Islet precursor cell (in vitro differentiated cells): ENCODE measurements at places on chromosomes 12 and 14.

GRCh38 chr12:92648242-92649031 is 54.4 kb upstream of the PLEKHG7 start:
- DNase-seq, result no peak

GRCh38 chr14:55249423-55249822 is 21.8 kb upstream of the FBXO34 start:
- DNase-seq, result peak; percentile 56

DNA sequence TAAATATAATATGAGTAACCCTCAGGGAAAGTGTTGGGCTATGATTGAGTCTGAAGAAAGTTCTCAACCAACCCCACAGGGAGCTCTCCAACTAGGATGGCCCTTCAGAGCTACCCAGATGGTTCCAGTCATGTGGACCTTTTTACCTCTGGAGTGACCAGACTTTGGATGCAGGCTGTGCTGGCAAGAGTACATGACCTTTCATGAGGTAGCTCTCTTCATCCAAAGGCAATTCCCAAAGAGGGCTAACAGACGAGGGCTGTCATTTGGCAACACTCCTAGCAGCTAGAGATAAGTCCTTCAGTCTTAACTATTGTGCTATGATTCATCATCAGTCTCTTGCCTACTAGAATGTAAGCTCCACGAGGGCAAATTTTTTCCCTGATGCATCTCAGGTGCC is 75.4 kb downstream of the DUSP6 start:
- DNase-seq, result no peak

DNA sequence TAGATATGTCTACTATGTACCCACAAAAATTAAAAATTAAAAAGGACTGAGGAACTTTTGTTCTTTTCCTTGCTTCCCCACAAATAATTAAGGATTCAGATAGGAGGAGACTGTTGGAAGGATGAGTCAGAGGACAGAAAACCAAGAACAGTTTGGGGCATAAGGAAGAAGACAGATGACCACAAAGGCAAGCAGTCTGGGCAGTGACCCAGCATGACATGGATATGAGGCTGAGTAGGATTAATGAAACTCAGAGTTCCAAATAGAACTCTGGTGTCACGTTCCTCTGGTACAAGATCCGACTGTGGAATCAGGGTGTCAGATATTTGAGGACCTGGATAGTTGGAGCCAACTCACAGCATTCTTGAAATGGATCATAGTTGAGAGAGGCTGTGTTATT is 89.3 kb upstream of the SLC38A4 start:
- DNase-seq, result no peak

DNA sequence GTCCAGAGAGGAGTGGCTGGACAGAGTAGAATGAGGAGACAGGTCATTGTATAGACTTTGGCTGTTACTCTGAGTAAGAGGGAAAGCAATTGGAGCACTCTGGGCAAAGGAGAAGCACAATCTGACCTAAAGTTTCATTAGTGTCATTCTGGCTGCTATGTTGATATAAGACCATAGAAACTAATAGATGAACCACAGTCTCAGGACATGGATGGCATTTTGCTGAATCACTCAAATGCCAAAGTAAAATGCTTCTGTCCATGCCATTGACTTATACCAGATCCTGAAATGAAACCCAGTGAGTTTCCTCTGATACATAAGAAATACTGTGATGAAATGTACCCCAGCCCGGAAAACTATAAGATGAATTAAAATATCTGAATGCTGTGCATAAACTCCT is 65.8 kb upstream of the COCH start:
- no peak for DNase-seq

GRCh38 chr14:103762036-103762435 is 46.4 kb downstream of the ZFYVE21 start:
- DNase-seq, result no peak

DNA sequence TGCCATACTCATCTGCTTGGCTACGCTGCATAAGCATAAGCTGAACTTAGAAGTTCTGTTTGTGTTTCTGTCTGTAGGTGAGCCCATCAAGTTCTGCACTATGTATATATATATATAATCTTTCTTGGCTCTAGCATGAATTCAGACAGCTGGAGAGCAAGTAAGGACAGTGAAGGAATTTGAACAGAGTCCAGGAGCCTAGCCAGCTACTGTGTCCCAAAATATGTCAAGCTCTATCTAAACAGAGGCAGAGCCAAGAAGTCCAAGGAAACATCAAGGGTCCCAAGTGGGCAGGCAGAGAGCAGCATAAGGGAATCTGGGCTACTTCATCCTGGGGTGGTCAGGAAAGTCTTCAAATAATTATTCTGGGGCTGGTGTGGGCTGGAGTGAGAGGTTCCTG is 118.5 kb upstream of the NPAS3 start:
- DNase-seq, result no peak

- DNase-seq, result no peak
Observed at GRCh38 chr14:60116181-60116580, 24.5 kb downstream of the PCNX4 start.

- DNase-seq, result no peak
Observed at GRCh38 chr14:66709291-66709690, 201.3 kb downstream of the GPHN start.

GRCh38 chr12:132588821-132589669 is 21.3 kb downstream of the LRCOL1 start:
- no peak for DNase-seq

DNA sequence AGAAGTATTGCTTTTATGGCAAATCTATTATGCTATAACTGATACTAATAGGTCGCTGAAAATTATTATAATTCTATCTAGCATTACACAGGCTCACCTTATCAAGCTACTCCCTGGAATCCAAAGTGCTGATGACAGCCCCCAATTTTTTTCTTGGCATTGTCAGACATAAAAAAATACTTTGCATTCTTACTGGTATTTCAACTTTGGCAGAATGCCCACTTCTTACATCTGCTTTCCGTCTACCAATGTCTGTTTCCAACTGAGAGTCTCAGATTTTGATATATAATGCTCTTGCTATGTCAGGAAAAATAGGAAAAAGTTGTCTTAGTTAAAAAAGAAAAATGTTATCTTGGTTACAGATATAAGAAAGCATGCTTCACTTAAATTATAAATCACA is 615.4 kb downstream of the C12orf50 start:
- DNase-seq, result no peak

DNA sequence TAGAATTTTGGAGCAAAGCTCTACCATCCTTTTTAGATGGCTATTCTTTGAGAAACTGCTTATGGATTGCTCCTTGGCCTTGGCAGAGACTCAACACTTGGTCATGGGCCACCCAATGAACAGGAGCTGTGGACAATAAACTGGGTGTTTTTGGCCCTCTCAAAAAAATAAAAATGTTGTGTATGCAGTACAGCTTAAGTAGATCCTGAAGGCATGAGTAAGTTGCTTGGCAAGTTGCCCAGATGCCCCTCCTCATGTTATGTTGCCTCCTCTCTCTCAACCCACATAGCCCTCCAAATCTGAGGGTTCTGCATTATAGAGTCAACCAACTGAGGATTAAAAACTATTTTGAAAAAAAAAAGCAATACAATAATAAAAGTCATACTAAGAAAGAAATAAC is 124.9 kb downstream of the ATP23 start:
- DNase-seq, result no peak

GRCh38 chr12:112906712-112907414 is at the start of gene OAS1:
Gene OAS1, plus strand, starts transcription at chr12:112906962. Its CDS starts 78 bp downstream, at chr12:112907040.
- DNase-seq, result peak; percentile 63

GRCh38 chr12:121005346-121005815 is 10.9 kb downstream of the C12orf43 start:
- peak; percentile 92 for DNase-seq

- peak; percentile 64 for DNase-seq
Observed at GRCh38 chr12:119802472-119802871, 74.6 kb downstream of the CIT start.

- DNase-seq, result no peak
Observed at GRCh38 chr14:59344016-59344415, 121.2 kb downstream of the GPR135 start.

DNA sequence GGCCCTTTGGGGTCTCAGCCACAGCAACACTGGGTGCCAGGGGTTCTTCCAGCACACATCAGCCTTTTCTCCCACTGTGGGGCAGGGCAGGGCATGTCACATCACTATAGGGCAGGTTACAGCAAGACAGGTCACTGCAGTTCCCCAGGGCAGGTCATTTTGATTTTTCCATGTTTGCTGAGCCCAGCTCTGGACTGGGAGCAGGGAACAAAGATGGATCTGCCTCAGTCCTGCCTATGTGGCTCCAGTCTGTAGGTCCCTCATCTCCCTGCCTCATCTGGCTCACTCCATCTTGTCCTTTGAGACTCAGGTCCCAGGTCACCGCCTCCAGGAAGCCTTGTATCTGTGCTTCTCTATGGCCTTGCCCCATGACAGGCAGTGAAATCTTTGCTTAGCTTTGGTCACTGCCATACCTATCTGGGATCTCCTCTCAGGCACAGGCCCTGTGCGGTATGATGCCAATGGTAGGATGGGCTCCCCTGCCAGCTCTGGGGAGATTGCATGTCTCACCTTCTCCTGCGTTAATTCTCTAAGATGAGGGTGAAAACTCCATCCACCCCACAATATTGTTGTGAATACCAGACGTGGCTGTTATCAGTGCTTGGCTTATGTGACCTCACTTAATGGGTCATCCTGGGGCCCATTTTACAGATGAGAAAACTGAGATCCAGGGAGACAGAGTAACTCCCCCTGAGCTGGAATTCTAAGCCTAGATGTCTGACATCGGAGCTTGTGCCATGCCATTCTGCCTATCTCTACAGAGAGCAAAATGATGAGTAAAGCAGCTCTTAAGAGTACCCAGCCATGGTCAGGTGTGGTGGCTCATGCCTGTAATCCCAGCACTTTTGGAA is 1.5 kb downstream of the SERPINA6 start:
- peak; percentile 41 for DNase-seq

GRCh38 chr12:13451776-13452175 is 255.2 kb downstream of the EMP1 start:
- DNase-seq, result no peak

GRCh38 chr12:18430425-18431048 is 169.2 kb downstream of the PIK3C2G start:
- peak; percentile 76 for DNase-seq

DNA sequence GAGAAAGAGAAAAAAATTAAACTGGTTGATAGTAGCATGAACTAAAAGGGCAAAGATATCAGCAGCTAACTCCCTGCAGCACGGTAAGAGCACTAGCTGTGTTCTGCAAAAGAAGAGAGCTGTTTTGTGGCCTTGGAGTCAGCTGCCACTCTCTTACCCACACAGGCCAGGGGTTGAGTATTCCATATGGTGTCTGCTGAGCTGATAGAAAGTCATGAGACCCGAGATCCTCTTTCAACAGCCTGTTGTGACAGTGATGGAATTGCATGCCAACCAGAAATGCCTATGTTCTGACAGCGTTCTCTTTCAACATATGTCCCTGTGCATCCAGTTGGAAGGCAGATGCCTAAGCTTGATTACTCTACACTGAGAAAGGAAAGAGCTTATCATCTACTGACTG is 39.9 kb downstream of the TMTC1 start:
- DNase-seq, result peak; percentile 94

GRCh38 chr12:29534935-29535334 is 37.4 kb upstream of the OVCH1 start:
- peak; percentile 63 for DNase-seq

GRCh38 chr12:51428256-51428655 is 3.6 kb downstream of the SLC4A8 start:
- DNase-seq, result no peak

- DNase-seq, result no peak
Observed at GRCh38 chr14:79166171-79166570, 996.0 kb downstream of the NRXN3 start.

DNA sequence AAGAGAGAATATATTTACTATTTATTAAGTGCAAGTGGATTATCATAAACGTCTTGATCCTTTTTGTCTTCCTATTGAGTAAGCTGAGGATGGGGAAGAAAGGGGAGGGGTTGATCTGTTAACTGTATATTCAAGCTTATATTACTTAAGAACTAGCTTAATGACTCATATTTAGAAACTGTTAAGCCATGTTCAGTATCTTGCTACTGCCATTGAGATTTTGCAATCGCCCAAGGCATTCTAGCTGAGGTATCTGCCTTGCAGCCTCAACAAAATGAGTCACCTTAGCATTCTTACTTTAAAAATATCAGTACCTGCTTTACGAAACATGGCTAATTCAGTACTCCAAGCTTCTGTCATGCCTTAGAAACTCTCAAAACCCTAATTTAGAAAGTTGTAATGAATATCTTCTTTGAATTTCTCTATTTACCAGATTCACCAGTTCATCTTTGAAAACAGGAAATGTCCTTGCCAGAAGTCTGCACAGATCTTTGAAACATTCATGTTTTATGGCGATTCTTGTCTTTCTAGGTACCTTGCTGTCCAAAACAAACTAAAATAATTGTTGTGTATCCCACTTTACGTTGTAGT is 76.1 kb downstream of the ALG10B start:
- no peak for DNase-seq
